A375 (cell line): ENCODE measurements at places on chromosomes 7 and 10. TPM values are rescaled to one million over a fixed set of nuclear protein-coding genes. Genes with fewer than 3 reads are reported as not detected.

Gene CREB5
- 3.0 and 4.7 TPM in 2 replicates for total RNA-seq

Gene CPA5
- total RNA-seq: 0.11 TPM in 1 of 2 replicates, not detected in the other

Gene SMKR1
- total RNA-seq: 3.6 and 5.9 TPM in 2 replicates

Gene RBM48
- total RNA-seq: 12.5 and 13.6 TPM in 2 replicates

Gene VGF
- 338 and 362 TPM in 2 replicates for total RNA-seq

Gene LIPJ
- total RNA-seq: not detected in 2 replicates
